ENCODE measurements at places on chromosomes 5 and 9.

- DNase-seq: no peak
These were observed 48.4 kb upstream of the FOXI1 start for GRCh38 chr5:170057311-170057710.

DNA sequence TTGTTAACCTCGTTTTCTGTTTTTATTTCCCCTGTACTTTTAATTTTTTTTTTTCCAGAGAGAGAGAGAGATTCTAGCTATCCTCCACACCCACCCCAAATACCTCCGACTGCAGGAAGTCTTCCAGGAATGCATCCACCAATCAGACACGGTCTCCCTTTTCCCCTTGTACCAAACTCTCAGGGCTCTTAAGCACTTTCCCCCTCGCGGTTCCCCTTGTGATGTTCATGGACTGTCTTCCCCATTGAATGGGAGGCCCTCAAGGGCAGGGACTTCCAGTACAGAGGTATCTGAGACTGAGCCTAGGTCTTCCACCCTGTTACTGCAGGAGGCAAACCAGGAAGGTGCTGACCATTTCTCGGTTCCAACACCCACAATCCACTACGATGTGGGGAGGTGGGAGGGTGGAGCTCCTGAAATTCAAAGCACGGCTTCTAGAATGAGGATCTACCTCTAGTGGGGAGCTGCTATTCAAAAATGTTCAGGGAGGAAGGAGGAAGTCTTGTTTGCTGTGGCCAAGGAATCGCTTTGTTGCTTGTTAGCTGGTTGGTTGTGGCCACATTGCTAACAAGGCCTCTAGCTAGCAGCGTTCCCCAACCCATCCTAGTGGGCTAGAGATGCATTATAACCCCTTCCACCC is 37.5 kb upstream of the PTGS1 start:
- DNase-seq: no peak

DNA sequence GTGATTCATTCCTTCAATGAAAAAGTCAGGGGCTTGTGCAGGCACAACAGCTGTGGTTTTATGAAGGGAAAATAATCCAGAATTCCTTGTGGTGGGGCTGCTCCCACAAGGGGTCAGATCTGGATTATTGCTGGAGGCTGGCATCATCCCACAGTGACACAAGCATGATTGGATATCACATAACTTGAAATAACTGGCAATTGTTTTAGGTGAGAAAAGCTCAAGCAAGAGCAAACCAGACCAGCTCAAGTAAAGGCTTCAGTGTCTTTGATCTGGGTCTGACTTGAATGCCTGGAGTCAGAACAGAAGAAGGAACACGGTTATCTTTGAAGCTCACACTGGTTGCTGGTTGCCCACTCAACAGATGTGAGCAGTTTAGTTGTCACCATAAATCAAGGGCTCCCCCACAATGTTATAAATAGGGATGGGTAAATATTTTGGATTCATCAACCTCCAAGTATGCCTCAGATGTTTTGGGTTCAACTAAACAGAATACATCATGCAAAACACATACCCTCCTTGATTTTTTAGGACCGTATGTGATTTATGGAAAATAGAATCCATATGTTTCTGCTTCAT is 3.1 kb upstream of the ZNF474 start:
- no peak for DNase-seq

- DNase-seq: no peak
These were observed 24.0 kb downstream of the CDKN2A start for GRCh38 chr9:21969951-21970799.

DNA sequence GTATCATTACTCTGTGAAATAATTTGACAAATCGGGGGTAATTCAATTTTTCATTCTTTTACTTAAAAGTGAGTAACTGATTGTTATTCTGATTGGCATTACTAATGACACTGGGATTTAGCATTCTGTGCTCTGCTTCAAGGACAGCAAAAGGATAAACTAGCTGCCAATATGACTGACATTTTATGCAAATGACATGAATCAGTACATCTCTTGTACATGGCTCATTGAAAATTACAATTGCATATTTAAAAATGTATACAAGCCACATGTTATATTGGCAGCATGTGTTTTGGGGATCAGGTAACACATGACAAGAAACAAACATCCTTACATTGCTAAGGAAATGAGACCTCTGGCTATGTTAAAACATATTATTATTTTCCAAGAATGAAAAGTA is 79.0 kb downstream of the SMC2 start:
- DNase-seq: no peak

GRCh38 chr5:8865686-8866374 is 680.0 kb downstream of the SEMA5A start:
- no peak for DNase-seq

GRCh38 chr9:123586275-123586674 is 230.3 kb downstream of the CRB2 start:
- DNase-seq: no peak

DNA sequence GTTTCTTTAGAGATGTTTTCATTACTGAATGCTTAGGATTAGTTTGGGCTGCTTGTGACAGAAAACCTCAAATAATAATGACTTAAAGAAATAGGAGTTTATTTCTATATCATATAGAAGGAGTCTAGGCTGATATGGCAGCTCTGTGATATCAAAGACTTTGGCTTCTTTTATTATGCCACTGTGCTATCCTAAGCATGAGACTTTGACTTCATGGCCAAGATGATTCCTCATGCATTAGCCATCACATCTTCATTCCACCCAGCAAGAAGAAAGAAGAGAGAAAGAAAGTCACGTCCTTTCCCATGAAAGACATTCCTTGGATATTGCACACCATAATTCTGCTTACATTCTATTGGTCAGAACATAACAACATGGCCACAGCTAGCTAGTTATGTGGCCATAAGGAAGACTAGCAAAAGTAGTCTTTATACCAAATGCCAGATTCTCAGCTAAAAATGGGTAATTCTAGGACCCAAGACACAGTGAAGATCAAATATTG is 76.2 kb downstream of the DAPK1 start:
- DNase-seq: no peak
